ENCODE measurements at places on chromosomes 3 and 15. TPM values are rescaled to one million over a fixed set of nuclear protein-coding genes. Genes with fewer than 3 reads are reported as not detected.
A peak's percentile ranks its signal among the peaks of the same experiment; 100 is the strongest.

DNA sequence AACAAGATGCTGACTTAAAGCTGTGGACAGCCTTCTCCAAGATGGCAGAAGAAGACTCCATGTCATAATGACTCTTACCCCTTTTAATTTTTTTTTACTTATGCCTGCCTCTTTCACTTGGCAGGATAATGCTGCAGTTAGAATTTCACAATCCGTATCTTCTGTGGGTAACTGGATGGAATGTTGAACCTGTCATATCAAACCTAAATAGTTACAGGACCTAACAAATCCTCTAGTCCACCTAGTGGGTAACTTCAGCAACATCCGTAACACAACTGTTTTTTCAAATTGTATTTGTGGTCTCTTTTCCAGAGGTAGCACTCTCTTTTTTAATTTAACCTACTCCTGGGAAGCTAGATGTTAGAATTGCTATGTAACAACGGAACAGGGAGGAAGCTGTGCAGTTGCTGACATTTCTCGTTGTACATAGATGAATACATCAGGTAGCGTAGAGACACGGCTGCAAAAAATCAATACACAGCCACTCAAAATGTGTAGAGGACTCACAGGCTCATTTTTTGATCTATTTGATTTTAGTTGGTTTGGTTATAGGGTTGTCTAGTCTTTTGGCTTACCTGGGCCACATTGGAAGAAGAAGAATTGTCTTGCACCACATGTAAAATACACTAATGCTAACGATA, 43.9 kb upstream of the TRPM1 start:
- no peak for DNase-seq

DNA sequence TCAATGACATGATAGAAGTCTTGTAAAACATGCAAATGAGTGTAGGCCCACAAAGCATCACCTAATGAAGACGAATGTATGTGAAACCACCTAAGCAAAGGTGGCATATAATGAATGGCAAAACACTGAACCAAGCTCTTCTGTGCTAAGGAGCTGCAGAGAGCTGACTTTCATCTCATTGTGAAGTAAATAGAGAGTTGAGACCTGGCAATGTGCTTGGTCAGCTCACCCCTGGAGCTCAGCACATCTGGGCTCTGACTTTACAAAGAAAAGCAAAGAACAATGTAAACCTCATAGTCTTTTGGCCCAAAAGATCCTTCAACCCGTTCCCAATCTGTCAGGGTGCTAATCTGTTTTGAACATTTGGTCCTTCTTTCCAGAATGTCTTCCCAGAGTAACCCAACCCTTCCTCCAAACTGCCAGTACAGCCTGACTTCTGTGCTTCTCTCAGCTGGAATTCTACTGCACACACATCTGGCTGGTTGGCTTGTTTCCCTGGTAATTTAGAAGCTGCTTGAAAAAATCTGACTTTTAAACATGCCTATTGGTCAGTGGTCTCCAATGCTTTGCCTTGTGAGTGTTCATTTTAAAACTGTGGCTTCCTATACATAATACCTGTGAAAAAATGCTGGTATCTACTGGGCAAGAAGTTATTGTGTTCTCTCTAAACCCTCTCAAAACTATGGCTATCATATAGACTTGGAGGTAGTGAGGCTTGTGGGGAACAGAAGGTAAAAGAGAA, 101.7 kb downstream of the CD200R1L start:
- DNase-seq = no peak

DNA sequence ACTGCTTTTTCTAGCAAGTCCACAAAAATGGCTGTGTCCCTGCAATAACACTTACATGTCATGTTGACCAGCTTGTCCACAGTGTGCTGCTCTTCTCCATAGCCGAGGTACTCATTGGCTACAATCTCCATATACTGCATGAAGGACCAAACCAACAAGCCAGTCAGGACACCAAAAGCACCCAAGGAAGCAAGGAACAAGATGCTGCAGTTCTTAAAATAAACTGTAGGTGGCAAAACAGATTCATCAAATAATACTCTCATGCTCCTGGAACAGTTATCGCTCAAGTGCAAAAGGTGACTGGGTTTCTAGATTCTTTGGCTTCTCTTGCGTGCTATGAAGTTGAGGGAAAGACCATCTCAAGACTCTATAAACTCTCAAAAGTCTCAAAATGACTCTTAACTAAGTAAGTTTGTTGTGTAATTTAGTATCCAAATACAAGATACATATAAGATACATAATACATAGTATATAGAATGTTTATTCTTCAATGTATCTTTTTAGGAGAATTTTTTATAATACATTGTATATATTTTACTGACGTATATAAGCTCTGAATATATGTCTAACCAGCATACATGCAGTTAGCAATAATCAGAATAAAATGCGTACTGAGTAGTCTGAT, 57.0 kb downstream of the NEK10 start:
- peak; percentile 53 for DNase-seq

- peak; percentile 89 for DNase-seq
These were observed 72.5 kb downstream of the SNTN start for GRCh38 chr3:63724987-63725386.

- DNase-seq = no peak
These were observed 23.8 kb downstream of the MTMR14 start for GRCh38 chr3:9673082-9673481.

DNA sequence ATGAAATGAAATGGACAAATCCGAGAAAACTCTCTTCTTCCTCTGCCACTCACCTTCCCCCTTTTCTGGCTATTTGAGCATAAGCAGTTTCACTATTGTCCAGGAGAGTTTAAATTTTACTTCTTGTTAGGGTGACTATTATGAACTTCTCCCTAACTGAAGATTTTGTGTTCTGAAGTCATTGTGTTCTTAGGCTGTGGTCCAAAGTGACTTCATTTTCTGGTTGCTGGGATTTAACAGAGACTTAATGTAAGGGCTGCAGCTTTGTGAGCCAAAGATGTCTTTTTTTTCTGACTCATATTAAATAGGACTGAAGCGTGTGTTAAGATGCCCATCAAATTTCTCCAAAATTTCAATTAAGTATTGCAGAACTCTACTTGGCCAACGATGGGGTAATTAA, 46.5 kb upstream of the FSTL1 start:
- peak; percentile 93 for DNase-seq

Gene HYAL2
- total RNA-seq = 31.0 TPM

Gene HCN4
- total RNA-seq = not detected
